Effector memory CD8-positive, alpha-beta T cell (primary cell): ENCODE measurements at places on chromosomes 2 and 18.

DNA sequence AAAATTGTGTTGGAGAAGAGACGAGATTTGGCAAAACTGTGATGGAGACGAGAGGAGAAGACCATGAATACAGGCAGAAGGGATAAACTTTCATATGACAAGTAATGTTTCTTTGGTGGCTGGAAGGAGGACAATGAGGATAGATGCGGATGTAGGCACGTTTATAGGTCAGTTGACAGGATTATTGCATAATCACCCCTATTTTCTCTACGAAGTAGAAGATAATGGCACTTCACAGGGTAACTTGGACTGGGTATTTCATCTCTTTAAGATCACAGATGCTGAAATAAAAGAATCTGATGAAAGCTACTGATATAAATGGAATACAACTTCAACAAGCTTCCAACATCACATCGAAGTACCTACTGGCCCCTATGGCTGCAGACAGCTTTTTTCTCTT is 81.0 kb downstream of the PLEKHM3 start:
- no peak for DNase-seq

DNA sequence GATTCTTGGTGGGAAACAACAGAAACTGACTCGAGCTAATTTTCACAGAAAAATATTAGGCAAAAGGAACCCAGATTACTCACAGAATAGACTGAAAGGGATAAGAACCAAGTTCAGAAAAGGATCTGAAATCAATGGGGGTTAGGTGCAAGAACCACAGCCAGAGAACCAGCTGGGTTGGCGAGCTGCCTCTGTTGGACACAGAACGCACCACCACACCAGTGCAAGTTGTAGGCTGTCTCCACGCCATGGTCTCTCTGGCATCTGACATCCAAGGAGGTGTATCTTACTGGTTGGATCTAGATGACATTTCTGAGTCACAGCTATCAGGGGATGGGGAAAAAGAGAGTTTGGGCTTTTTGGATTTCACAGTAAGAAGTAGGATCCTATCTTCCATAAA is 18.6 kb upstream of the ONECUT2 start:
- DNase-seq: no peak

DNA sequence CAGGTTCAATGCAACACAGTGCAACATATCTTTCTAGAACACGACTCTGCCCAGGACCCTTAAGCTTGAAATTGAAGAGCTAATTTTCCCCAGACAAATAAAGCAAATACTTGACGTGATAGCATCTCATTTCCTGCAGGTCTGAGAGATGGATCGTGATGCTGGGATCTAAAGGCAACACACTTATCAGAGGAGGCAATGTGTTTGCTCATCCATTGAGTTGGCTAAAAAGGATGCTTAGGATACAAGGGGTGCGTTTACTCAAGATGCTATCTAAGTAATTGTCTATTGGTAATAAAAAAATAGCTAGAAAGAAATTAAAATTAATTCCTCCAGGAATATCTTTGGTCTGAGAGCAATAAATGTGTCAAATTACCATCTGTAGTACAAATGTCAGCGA is 129.0 kb downstream of the SOCS6 start:
- DNase-seq: no peak

DNA sequence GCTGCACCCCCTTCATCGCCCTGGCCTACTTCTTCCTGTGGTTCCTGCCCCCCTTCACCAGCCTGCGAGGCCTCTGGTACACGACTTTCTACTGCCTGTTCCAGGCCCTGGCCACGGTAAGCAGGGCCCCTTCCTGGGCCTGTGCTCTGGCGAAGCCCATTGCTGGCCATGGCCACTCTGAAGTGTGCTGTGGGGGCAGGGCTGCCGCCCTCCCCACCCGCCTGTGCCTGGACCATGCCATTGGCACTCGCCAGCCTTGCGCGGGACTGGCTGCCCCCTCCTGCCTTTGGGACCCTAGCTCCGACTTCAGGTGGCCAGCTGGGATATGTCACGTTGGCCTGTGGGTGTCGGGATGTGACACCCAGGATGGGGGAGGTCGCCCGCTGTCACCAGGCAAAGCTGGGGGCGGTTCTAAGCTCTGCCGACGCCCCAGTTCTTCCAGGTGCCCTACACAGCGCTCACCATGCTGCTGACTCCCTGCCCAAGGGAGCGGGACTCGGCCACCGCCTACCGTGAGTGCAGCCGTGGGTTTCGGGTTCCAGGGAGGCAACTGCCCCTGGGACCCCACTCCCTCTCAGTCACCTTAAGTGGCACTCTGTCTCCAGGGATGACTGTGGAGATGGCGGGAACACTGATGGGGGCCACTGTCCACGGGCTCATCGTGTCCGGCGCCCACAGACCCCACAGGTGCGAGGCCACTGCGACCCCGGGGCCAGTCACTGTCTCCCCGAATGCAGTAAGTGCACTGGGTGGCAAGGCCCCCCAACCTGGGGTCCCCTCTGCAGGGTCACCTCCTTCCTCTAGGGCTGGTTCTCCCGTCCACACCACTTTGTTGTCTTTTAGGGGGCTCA is 7.2 kb downstream of the MFSD2B start:
- DNase-seq: no peak

GRCh38 chr2:99481527-99481926 is 8.3 kb downstream of the REV1 start:
- DNase-seq: no peak

DNA sequence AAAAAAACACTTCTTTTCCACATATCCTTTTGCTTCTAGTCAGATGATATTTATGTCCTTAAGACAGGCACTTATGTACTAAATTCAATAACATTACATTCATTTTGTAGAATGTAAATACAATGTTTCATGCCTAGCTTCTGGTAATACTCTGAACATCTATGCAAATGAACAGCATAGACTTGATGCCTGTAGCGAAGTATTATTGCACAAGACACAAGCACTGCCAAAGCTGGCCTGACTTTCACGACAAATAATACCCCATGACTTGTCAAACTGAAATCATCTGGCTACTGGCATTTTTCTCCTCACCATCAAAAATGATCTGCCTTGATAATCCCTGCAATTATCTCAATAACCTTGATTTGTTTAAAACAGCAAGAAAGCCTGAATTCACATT is 101.3 kb downstream of the L3MBTL4 start:
- no peak for DNase-seq
